ENCODE measurements at places on chromosomes 12 and 14.

DNA sequence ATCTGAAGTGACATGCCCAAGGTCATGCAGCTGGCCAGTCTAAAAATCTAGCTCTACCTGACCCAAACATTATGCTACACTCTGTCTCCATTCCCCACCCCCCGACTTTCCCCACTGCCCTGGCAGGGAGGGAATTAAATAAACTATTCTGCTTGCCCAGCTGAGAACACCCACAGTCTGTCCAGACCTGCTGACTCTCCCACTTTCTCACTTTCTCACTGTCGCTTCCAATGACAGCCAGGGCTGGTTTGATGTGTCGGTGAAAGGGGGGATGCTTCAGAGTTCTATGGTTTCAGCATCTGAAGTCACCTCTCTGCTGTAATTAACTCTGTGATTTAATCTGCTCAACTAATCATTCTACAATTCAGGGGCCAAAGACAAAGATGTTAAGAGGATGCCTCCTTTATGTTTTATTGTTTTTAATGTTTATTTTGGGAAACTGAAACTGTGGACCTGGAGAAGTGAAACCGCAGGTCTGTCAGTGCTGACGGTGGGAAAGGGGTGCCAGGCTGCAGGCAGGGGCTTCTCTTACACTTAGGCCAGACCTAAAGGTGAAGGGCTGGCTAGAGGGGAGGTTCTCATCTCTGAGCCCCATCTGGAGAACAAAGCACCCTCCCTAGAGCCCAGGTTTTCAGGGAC is 8.1 kb upstream of the MSI1 start:
- DNase-seq: no peak

- DNase-seq: no peak
Observed at GRCh38 chr12:55657212-55657611, 20.5 kb downstream of the OR10P1 start.

DNA sequence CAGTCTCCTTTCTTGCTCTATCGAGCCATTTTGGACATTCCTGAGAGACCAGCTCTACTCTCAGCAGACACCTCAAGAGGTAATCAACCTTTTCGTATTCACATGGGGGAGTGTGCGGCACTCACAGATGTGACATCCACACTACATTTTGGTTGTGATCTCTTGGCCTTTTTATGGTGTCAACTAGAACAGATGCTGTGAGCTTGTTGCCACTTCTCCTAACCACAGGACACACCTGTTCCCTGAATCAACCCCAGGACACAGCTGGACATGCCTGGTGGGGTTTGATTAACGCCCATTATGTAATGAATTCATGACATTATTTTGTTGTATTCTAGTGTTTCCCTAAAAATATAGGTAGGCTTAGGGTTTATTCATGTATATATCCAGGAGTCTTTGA is 1143.6 kb downstream of the TMEM121 start:
- no peak for DNase-seq

DNA sequence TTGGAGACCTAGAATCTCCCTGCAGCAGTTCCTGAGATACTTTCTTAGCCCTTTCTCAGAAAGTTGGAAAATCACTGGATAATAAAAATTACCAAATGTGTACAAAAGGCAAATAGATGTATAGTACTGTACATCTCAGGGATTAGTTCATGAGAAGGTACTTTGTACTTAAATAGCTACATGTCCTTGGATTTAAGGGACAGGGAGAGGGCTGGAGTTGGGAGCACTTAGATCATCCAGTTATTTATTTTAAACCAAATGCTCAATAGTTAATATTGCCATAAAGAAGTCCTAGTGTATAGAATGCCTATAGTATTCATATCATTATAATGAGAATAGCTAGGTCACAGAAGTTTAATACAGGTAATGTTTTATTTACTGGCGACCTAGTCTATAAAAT is 13.4 kb downstream of the CDKN3 start:
- DNase-seq: no peak

GRCh38 chr12:78470354-78471195 is 394.0 kb upstream of the SYT1 start:
- DNase-seq: peak; percentile 15

GRCh38 chr12:33427071-33427470 is 12.5 kb downstream of the SYT10 start:
- no peak for DNase-seq

GRCh38 chr14:101236496-101237251 is 324.6 kb upstream of the DIO3 start:
- DNase-seq: no peak

GRCh38 chr12:124713436-124714082 is 146.1 kb upstream of the NCOR2 start:
- DNase-seq: no peak

- no peak for DNase-seq
Observed at GRCh38 chr12:203462-204260, 10.3 kb downstream of the SLC6A12 start.

GRCh38 chr12:17097674-17098073 is 491.7 kb upstream of the LMO3 start:
- DNase-seq: no peak

GRCh38 chr14:91985521-91986255 is 38.2 kb upstream of the FBLN5 start:
- no peak for DNase-seq

DNA sequence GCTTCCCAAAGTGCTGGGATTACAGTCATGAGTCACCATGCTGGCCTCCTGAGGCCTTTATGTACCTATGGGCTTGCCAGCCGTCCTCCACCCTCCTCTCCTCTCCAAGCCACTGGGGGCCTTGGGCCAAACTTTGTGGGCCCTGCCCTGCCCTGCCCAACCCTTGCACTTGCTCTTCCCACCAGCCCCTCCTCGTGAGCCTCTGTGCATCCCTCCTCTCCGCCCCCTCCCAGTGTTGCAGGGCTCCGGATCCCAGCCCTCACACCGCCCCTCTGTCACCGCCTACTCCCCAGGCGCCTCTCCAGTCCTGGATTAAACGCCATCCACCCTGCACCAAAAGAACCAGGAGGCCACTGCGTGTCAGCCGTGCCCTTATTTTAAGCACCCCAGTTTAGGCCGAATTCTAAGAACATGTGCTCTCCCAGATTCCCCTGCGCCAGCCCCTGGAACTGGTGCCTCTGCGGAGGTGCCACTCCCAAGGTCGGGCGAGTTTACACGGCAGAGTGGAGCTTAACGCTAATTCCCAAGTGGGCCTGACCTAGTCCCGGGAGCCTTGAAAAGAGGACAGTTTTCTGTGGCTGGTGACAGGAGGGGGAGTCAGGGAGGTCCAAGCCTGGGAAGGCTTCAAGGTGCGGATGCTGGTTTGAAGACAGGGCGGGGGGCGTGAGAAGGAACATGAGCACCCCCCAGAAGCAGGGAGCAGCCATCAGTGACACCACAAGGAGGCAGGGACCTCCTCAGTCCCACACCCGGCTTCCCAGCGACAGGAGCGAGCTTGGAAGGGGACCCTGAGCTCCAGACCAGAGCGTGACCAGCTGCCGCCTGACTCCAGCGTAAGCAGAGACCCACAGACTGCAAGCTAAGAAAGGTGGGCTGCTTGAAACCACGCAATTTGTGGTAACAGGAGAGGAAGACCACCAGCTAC is 21.2 kb upstream of the CDCA4 start:
- DNase-seq: no peak

DNA sequence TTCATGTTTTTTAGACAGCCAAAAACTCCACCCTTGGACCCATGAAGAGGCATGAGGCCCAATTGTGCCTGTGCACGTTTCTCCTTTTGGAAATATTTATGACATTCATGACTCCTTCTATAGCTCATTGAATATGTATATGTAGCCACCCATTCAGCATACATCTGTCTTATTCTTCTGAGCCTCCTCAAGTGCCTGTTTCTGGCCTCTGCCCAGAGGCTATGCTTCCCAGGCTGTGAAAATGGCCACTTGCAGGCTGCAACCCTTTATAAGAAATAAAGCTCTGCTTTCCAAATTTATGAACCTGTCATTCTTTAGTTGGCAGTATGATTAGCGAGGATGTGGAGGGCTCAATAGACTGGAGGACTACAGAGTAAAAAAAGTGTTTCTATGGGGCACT is 35.3 kb downstream of the TSPAN19 start:
- no peak for DNase-seq

- no peak for DNase-seq
Observed at GRCh38 chr14:22338917-22339715, 249.9 kb downstream of the DAD1 start.

DNA sequence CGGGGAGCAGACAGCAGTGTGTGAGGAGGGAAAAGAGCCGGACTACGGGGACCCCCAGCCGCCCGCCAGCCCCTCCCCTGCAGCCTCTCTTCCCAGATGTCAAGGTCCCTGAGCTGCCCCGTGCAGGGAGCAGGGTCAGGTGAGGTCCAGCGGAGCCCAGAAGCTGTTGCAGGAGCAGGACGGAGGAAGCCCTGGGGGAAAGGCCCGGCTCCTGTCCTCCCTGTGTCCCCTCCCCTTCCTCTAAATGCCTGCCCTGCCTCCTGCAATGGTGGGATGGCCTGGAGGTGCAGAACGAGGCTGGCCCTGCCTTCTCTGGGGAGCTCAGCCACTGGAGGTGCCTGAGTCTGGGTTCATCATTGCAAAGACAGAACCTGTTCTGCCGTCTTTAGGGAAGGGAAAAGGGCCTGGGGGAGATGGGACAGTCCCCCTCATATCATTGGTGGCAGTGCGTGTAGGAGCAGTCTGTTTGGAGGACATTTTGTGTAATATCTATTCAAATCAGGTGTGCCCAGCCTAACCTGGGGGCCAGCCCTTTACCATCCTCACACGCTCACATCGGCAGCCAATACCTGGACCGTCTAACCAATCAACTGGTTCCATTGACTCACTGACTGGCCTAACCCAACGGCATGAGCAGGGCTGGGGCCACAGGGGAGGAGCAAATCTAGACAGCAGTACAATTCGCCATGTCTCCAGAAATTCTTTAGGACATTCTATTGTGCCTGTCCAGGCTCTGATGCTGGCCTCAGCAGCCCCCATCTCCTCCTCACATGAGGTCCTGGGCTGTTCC is 364.1 kb upstream of the SFSWAP start:
- no peak for DNase-seq

DNA sequence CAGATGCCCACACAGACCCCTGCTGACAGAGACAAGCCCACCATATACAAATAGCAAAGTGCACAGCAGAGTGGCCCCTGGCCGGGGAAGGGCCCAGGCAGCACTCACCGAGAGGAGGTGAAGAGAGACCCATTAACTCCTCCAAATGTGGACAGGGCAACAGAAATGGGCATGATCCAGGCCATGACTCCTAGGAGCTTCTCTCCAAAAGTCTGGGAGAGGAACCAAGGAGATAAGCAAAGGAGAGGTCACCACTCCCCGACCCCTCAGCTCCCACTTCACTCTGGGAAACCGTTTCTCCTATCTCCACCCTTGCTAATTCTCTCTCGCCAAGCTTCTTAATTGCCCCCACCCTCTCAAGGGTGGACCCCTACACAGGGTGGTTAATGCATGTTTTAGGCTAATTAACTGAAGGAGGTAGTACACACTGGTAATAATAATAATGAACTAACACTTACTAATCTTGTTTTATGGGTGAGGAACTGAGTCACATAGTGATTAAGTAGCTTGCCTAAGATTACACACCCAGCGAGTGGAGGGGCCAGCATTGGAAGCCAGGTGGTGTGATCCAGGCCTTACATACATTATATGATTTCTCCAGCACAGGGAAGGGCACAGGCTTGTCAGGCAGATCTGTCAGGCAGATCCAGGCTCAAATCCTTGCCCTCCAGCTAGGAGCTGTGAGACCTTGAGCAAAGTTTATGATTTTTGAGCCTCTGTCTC is 18.9 kb upstream of the CEBPE start:
- DNase-seq: no peak

DNA sequence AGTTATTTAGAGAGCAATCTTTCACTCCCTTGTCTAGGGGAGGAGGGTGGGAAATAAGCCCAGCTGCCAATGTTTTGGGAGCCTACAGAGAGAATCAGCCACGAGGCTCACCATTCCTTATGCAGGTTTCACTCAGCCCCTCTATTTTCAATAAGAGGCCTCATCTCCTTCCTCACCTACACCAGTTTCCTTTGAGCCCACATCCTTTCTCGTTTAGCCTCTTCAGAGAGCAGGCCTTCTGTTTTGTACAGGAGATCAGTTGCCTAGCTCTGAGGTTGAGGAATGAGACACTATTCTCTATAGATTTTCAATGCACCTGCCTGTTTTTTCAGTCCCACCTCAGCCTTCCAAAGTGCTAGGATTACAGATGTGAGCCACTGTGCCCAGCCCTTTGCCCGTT is 17.9 kb downstream of the SNAPC1 start:
- DNase-seq: no peak

- no peak for DNase-seq
Observed at GRCh38 chr12:30417697-30418231, 277.9 kb downstream of the IPO8 start.

DNA sequence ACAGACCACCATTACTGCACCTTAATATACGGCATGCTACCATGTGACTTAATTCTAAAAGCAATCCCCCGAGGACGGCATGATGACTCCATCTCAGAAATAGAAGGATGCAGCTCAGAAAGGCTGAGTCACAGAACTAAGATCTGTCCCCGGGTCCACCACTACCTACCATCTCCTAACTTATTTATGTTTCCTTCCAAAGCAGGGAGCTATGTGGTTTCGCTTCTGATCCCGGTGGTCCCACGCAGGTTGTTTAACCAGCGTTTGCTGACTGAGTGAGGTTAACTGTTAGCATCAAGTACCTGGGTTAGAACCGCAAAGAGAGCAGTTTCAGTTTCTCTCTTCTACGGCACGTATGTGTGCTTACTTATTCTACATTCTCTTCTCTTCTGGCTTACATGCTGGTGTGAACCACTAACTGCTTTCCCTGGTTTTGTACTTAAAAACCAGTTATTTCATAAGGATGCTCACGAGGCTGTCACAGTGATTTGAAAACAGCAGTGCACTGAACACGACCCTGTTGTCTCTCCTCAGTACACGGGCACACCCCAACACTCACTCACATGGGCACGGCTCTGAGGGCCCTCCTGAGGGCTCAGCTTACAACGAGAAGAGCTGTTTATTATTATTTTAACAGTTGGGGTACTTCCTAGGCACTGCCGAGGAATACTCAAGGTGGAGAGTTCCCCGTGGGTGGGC is 66.7 kb downstream of the CCDC88C start:
- no peak for DNase-seq

DNA sequence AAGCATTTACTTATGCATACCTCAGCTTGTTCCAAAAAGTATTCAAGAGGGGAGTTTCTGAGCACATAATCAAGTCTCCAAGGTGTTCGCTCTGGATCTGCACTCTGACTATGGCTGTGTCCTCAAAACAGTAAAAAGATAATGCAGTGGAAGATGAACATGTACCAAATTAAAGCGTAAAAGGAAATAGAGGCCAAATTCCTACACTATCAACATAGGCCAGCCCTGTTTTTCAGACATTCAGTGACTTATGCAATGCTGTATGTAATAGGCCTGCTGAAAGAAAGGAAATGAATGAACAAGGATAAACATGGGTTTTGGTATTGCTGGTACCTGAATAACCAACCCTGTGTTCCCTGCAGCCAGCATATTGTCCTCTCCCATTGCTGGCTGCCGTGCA is 115.7 kb downstream of the SAMD4A start:
- DNase-seq: no peak

GRCh38 chr12:91240386-91241095 is 57.9 kb upstream of the DCN start:
- no peak for DNase-seq

- no peak for DNase-seq
Observed at GRCh38 chr14:24092505-24093206, 1.5 kb upstream of the PCK2 start.

GRCh38 chr12:11759494-11759878 is 110.0 kb downstream of the ETV6 start:
- DNase-seq: no peak

All from NCI-H1092 (cell line).